ENCODE measurements at places on chromosomes 4 and X. TPM values are rescaled to one million over a fixed set of nuclear protein-coding genes. Genes with fewer than 3 reads are reported as not detected.

Gene CTAG2
- total RNA-seq = not detected

Gene TNIP3
- total RNA-seq = 1.6 TPM

Gene TMEM255A
- 0.16 TPM for total RNA-seq

Gene PDGFRA
- total RNA-seq = 519 TPM

Gene CXCL6
- 14.4 TPM for total RNA-seq

Gene MAGEA8
- total RNA-seq = not detected

Gene PFKFB1
- 0.16 TPM for total RNA-seq
